ENCODE measurements at places on chromosomes 12 and 14.

DNA sequence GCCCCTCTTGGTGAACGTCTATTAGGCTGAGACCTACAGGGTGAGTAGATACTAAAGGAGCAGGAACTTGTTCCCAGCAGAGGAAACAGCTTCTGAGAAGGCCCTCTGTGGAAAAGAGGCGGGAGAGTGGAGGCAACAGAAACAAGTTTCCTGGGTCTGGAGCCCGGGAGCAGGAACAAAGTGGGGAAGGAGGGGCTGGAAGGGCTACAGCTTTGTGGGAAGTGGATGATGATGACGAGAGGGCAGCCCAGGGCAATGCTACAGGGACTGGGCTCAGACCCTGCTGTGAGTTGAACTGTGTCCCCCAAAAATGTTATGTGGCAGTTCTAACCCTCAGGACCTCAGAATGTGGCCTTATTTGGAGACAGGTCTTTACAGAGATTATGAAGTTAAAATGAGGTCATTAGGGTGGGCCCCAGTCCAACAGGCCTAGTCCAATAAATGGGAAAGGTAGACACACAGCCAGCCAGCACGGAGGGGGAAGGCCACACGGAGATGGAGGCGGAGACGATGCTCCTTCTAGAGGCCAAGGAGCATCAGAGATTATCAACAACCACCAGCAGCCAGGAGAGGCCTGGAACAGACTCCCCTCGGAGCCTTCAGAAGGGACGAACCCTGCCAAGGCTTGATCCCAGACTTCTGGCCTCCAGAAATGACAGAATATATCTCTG is 14.3 kb downstream of the CAMKK2 start:
- DNase-seq, result no peak

- DNase-seq, result no peak
Measured at GRCh38 chr12:119089380-119090013, 89.2 kb upstream of the HSPB8 start.

DNA sequence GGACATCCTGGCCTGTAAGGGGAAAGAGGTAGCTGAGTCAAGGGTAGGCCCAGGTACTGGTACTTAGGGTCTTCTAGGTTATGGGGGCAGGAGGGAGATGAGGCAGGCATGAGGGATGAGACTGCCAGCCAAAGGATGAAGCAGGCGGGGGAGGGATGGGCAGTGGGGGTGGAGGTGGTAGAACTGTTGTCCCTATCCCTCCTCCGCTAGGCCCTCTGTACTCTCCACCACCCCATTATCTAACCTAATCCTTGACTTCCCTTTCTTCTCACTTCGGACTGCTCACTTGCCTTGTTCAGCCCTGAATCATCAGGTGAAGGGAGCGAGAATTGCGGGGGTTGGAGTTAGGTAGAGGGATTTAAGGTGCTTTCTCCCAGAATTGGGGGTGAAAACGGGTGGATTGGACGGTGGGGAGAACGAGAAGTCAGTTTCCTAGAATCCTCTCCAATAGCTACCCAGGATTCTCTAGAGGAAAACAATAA is 562 bp downstream of the PAN2 start:
- DNase-seq, result no peak

GRCh38 chr14:54922598-54922997 is 20.0 kb upstream of the GCH1 start:
- DNase-seq, result no peak

- no peak for DNase-seq
Measured at GRCh38 chr14:22952418-22952817, 4.5 kb downstream of the HAUS4 start.

- DNase-seq, result no peak
Measured at GRCh38 chr12:130649101-130650045, 66.7 kb downstream of the RIMBP2 start.

DNA sequence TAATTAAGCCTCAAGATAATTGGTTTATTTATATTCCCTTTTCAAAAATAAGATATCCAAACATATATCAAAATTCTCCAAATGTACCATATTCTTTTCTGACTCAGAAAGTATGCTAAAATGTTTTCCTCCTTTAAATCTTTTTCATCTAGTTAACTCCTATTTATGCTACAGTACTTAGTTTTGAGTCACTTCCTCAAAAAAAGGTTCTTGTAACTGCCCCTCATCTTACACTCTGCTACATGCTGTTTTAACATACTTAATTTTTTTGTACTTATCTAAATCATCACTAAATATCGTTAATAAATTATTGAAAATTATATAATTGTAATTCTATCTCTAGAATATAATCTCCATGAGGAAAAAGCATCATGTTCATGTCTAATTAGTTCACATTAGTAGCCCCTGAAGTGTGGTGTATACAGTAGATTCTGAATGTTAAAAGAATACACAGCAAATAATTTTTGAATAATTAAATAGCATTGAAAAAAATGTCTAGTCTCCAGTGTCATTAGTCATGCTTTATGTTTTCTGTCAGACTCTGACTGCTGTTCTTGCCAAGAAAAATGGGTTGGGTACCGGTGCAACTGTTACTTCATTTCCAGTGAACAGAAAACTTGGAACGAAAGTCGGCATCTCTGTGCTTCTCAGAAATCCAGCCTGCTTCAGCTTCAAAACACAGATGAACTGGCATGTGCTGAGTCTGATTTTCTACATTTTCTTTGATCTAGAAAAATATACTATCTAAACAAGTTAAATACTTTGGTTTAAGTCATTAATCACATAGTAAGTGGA is 3.5 kb downstream of the KLRD1 start:
- no peak for DNase-seq

DNA sequence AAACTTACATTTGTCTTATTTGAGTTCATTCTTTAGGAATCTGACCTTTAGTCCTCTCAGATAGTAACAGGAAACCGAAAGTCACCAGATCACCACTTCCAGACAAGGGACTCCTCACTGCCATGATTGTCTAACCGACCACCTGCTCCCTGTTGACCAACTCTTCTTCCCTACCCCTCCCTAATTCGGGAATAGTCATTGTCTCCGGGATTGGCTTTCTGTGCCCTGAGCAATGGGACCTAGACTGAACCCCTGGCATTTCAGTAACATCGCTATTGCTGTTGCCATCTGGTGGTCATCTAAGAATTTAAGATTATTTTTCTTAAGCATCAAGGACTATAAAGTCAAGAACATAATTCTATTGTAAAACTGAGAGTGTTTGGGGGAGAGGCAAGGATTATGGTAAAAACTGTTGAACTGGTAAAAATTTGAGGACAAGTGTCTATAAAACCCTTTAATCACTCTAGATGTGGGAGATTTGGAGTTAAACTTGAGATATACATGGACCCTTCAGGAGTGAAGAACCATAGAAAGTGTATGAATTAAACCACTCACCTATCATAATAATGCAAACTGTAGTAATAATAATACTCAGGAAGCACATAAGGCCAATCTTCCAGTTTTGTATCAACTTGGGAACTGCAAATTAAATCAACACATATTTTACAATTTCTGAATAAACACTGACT is 6.3 kb downstream of the CLEC2A start:
- no peak for DNase-seq

DNA sequence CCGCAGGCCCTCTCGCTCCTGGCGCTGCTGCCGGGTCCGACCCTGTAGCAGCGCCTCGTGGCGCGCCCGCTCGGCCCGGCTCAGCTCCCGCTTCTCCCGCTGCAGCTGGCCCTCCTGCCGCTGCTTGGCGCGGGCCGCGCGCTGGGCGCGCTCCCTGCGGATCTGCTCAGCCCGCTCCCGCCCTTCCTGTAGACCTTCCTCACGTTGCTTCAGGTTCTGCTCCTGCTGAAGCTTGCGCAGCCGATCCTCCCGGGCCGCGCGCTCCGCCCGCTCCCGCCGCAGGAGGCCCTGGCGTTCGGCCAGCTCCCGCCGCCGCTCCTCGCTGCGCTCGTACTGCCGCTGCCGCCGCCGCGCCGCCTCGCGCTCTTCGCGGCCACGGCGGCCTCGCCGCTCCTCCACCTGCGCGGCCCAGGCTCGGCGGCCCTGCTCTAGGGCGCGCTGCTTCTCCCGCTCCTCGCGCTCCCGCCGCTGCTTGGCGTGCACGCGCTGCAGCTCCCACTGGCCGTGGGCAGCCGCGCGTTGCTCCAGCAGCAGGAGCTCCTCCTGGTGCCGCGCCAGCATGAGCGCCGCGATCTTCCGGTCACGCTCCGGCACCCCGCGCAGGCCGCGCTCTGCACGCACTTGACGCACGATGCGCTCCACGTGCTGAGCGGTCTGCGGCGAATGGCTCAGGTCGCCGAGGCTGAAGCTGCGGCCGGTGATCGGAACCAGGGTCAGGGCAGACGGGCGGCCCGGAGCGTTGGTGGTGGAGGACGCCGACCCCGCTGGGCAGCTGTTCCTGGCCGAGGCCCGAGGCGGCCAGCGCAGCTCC is 2.4 kb downstream of the CCDC177 start:
- DNase-seq, result no peak

GRCh38 chr12:75481774-75482173 is 1.2 kb downstream of the GLIPR1 start:
- no peak for DNase-seq

- DNase-seq, result no peak
Measured at GRCh38 chr14:23381871-23382270, 5.0 kb downstream of the CMTM5 start.
